ENCODE measurements at places on chromosomes 3 and 15.

DNA sequence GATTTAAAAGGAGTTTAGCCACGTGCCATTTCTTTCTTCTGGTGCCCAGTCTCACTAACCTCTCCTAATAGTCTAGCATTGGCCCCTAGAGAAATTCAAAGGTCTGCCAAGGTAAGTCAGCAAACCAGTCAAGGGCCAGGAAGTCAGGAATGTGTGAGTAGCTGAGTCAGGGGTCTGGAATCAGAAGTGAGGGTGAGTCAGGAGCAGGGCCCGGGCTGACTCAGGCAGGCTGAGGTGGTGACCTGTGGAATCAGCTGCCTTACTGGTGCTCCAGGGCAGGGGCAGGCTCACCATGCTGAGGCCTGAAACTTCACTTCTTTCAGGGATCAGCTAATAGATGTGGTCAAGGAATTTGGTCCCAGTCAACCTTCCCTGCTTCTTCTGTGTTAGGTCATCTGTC is 105.8 kb upstream of the MYZAP start:
- no peak for DNase-seq

DNA sequence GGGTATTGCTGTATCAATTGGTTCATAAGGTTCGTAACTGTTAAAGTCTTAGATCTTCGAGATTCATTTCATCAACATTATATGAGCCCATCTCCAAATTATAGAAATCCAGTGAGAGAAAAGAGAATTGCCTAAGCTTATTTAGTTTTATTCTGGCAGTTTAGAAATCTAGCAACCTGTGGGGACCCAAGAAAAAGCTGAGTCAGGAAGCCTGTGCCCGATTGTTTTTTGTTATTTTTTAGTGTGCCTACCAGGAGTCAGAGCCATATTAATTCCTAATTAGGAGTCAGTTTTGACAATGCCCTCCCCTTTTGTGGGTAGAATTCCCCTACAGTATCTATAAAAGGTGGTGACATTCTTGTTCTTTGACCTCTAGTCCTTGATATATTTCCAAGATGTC is 59.6 kb downstream of the SPRED1 start:
- DNase-seq: no peak

- peak; percentile 37 for DNase-seq
Measured at GRCh38 chr3:44624749-44625480, at the start of gene ZNF197. ZNF197 (plus strand) TSS chr3:44625036; CDS start chr3:44629155, 4,119 bp downstream.

DNA sequence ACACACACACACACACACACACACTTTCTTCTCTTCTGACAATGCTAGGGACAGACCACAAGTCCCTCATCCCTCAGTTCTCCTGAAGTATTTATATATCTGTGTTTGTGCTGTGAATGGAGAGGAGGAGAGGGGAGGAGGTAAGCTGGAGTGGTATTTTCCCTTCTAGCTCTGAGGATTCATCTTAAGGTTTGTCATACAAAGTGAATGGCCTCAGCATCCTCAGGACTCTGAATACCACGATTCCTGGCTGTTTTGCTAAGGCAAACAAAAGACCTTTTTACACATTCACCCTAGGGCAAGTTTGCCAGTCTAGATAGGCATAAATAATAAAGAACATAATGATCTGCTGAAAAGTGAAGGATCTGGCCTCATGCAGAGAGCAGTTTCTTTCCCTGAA is 65.7 kb upstream of the CHMP2B start:
- no peak for DNase-seq

GRCh38 chr3:64291345-64291744 is 66.1 kb upstream of the PRICKLE2 start:
- no peak for DNase-seq

GRCh38 chr15:90513448-90513847 is 16.3 kb upstream of the CRTC3 start:
- DNase-seq: no peak

GRCh38 chr3:16477056-16477455 is 36.4 kb downstream of the RFTN1 start:
- DNase-seq: no peak

DNA sequence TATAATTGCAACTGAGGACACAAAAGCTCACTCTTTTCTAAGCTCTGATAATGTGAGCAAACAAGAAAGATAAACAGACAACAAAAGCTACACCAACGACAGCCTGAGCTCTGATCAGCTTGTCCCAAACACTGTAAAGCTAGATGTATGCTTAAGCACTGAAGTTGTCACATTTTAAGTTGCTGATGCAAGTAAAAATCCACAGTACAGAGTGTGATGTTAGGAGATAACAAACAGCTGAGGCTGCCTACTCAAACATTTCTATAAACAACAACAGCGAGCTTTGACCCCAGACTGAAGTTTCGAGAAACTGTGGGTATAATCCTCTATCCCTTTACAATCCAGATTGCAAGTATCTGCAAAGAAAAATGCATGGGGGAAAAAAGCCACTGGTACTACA is 10.7 kb downstream of the MTHFS start:
- no peak for DNase-seq

DNA sequence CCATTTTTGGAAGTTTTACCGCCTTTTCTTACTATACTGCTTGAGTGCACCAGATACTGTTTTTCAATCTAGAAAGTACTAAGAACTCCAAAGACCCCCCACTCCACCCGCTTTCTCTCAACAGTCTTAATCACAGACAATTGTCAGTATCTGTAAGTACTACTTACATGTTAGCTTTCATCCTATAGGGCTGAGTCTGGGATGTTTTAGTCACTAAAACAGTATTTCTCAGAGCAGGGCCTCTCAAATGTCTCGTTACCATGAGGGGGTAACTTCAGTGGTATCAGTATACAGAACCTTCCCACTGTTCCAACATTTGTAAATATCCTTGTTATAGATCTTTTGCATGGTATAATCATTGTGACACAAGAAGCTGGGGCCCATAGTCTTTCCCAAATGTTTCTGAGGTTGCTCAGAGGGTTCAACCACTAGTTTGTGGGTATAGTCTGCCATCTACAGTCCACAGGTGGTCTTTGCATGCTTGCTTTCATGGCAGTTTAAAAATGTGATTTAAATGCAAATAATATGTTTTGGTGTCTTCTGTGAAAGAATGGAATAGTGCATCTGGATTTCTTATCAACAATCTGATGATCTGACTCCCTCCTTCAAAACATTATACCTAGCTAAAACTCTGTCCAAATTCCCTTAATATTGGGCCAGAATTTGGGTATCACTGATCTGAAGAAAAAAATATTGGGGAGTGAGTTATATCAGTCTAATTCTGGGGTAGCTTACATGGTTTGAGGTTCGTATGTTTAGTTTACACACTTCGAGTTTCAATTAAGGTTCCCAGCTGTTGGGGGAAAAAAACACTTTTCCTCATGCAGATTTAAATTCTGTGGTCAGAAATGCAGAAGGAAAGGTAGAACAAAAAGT is 18.0 kb upstream of the DNAJC13 start:
- no peak for DNase-seq

DNA sequence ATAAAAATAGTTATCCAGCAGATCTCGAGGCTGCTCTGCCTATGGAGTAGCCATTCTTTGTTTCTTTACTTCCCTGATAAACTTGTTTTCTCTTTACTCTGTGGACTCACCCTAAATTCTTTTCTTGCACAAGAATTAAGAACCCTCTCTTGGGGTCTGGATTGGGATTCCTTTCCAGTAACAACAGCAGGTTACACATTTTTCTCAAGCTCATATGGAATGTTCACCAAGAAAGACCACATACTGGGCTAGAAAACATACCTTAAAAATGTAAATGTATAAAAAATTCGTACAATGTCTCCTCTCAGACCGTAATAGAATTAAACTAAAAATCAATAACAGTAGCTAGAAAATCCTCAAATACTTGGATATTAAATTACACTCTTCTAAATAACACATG is 299.2 kb downstream of the CNTN3 start:
- DNase-seq: no peak

GRCh38 chr3:126731044-126731443 is 27.0 kb downstream of the CHCHD6 start:
- no peak for DNase-seq

DNA sequence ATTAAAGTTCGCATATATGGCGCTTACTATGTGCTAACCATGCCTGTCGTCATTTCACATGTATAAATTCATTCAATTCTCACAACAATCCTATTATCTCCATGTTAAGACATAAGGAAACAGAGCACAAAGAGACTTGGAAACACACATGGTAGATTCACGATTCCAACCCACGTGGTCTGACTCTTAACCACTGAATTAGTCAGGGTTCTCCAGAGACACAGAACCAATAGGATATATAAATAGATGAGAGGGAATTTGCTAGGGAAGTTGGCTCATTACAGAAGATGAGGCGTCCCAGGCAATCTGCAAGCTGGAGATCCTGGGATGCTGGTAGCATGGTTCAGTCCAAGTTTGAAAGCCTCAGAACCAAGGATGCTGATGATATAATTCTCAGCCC is 765.3 kb downstream of the TBL1XR1 start:
- no peak for DNase-seq

GRCh38 chr15:67812241-67812644 is 13.1 kb upstream of the SKOR1 start:
- DNase-seq: no peak

DNA sequence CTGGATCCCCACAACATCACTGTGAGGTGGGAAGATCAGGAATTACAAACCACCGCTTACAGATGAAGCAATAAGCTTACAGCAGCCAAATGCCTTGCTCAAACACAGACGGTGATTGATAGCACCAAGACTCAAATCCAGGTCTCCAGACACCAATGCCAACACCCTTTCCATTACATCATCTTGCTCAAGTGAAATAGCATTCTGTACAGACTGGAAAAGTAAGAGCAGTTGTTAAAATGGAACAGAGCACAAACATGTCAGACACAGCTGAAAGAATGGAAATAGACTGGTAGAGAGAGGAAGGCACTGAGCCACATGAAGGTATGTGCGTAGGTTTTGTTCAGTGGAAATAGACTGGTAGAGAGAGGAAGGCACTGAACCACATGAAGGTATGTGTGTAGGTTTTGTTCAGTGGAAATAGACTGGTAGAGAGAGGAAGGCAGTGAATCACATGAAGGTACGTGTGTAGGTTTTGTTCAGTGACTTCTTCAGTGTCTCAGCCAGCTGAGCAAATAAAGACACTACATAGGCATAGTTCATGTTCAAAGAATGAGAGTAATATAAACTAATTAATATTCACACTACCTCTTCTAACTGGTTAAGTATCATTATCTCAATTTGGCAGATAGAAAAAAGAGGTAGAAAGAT is 15.6 kb downstream of the CLDN1 start:
- DNase-seq: no peak

DNA sequence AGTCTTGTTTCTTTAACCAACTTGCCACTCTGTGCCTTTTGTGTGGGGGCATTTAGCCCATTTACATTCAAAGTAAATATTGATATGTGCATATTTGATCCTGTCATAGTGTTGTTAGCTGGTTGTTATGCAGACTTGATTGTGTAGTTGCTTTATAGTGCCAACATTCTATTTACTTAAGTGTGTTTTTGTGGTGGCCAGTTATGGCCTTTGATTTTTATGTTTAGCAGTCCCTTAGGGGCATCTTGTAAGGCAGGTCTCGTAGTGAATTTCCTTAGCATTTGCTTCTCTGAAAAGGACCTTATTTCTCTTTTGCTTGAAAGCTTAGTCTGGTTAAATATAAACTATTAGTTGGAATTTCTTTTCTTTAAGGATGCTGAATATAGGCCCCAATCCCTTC is 282.8 kb upstream of the NECTIN3 start:
- DNase-seq: no peak
